Activated CD4-positive, alpha-beta memory T cell treated with anti-CD3 and anti-CD28 coated beads, Interleukin-2, amount 10 ng/mL, durations not matched to agents 7 days and 5 days (primary cell): ENCODE measurements at places on chromosomes 12 and 14. TPM values are rescaled to one million over a fixed set of nuclear protein-coding genes. Genes with fewer than 3 reads are reported as not detected.

Gene MIP
- total RNA-seq = not detected

Gene ZNF385A
- total RNA-seq = 0.38 TPM

Gene FAM186B
- not detected for total RNA-seq

Gene RAN
- total RNA-seq = 936 TPM

Gene C12orf60
- 2.4 TPM for total RNA-seq

Gene NID2
- total RNA-seq = 0.15 TPM

Gene NTF3
- total RNA-seq = not detected

GRCh38 chr12:68954811-68955210 lies 21.8 kb upstream of the CPM start:
- no peak for DNase-seq
- H3K36me3 ChIP-seq = peaks cover 5% of the 10 kb centered on the region
- H3K27ac ChIP-seq = no peak overlapping the region
- H3K4me1 ChIP-seq = peaks cover 18% of the 10 kb centered on the region

DNA sequence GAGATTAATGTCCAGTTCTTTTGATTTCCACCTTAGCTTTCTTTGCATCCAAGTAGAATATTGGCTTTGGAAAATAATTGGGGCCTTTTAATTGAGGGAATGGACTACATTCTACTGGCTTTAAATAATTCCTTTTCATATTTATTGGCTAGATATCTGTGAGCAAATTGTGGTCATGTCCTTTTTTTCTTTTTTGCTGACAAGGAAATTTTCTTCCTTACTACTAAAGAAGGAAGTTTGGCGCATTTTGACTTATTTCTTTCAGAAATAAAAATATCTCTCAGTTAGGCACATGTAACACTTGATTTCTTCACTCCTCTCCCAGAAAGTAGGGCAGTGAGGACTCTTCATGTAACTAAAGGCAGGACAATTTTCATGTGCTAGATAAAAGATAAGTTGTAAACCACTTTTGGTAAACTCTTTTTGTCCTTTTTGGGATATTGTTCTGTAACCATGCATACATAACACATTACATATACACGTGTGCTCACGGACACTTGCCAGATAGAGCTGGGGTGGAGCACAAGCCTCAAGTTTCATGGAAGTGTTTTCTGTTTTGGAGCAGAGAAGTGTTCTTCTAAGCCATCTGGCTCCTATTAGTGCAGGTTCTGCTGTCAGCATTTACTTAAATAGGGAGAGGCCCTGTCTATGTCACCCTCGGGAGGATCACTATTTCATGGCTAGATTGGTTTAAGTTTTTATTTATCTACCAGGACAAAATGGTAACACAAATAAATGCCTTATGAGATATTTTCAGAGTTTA lies 85.1 kb upstream of the LRIG3 start:
- no peaks in the 10 kb centered on the region for H3K36me3 ChIP-seq
- no peaks in the 10 kb centered on the region for H3K4me1 ChIP-seq
- H3K27ac ChIP-seq = no peak overlapping the region
- H3K4me3 ChIP-seq = no peak overlapping the region
- H3K27me3 ChIP-seq = no peaks in the 10 kb centered on the region

DNA sequence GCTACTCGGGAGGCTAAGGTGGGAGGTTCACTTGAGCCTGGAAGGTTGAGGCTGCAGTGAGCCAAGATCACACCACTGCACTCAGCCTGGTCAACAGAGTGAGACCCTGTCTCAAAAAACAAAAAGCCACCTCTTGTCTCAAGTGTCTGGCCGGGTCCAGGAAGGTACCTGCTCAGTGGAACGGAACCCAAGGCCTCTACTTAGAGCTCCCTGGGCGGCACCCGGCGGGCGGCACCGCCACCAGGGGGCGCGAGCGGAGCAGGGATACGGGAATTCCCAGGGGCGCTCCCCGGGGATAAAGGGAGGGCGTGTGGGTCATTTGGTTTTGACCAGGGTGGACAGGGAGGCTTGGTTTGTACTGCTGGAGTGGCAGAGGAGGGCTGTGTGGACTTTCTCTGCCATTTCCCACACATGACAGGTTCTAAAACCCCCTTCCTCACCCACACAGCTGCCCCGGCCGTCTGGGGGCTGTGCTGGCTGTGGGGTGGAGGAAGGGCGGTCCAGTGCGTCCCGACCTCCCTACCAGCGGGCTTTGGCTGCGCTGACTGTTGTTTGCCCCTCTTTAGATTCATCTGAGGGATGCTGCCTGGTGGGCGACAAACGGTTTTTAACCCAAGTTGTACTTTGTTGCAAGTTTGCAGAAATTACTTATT lies 91.4 kb downstream of the SETD3 start:
- peaks cover 10% of the 10 kb centered on the region for H3K27me3 ChIP-seq
- peak; percentile 23 for DNase-seq
- H3K4me1 ChIP-seq = peaks cover 12% of the 10 kb centered on the region
- no peak overlapping the region for H3K27ac ChIP-seq
- H3K4me3 ChIP-seq = no peak overlapping the region
- H3K36me3 ChIP-seq = no peaks in the 10 kb centered on the region

- DNase-seq = no peak
- H3K4me1 ChIP-seq = no peaks in the 10 kb centered on the region
- no peaks in the 10 kb centered on the region for H3K27me3 ChIP-seq
- H3K36me3 ChIP-seq = no peaks in the 10 kb centered on the region
- no peak overlapping the region for H3K4me3 ChIP-seq
Measured at GRCh38 chr14:79924551-79924950, 286.8 kb downstream of the DIO2 start.

DNA sequence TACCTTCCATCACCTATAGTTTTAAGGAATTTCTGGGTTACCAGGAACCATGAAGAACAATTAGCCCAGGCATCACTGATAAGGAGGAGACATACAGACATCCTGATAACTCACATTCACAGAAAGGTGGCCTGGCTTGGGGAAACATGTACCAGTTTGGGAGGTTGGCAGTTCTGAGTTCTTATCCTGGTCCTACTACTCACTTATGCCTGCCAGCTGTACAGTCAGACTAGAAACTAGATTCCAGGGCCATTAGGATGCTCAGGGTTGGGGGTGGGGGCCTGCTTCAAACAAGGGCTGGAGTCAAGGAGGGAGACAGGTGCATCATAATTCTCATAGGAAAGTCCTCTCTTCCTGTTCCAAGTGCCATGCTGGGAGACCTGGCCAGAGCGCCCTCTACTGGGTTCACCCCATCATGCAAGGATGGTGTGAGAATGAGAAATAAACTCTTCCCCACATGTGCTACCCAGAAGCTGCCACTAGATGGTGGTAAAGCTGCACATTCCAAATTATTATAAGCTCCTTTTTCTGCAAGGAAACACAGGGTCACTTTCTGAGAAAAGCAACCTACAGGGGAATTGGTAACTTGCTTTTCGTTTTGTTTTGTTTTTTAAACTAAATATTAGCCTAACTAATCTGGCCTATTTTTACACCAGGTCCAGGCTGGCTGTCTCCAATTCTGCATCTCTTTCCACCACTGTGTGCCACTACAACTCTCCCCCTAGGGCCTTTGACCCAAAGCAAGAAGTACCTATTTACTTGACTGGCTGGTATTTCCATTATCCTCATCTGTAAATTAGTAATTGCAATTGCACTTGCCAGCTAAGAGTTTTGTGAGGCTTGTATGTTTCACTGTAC lies 14.5 kb downstream of the OAS2 start:
- H3K4me1 ChIP-seq = peaks cover 45% of the 10 kb centered on the region
- peak overlapping the region; percentile 21 for H3K27ac ChIP-seq
- peaks cover 98% of the 10 kb centered on the region for H3K36me3 ChIP-seq
- H3K4me3 ChIP-seq = no peak overlapping the region
- H3K27me3 ChIP-seq = no peaks in the 10 kb centered on the region
- peak; percentile 77 for DNase-seq

DNA sequence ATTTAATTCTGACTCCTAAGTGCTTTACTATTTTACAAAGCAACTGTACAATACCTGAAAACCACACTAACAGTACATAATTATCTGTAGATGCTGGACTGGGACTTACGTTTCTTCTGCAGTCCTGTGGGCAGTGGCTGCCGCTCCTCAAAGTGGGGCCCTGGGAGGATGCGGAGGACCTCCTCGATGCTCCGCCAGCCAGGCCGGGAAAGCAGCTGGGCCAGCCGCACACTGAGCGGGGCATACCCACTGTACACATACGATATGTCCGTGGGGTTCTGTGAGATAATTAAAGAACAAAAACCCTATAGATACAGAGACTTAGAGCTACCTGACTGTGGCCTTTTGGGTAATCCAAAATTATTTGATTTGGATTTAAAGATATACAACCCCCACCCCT lies 6.8 kb upstream of the DIABLO start:
- DNase-seq = no peak
- no peak overlapping the region for H3K4me3 ChIP-seq
- H3K27ac ChIP-seq = no peak overlapping the region
- H3K27me3 ChIP-seq = no peaks in the 10 kb centered on the region

- H3K4me1 ChIP-seq = peaks cover 22% of the 10 kb centered on the region
- no peak overlapping the region for H3K27ac ChIP-seq
- no peaks in the 10 kb centered on the region for H3K36me3 ChIP-seq
- DNase-seq = no peak
Measured at GRCh38 chr12:24565300-24565699, 383.6 kb downstream of the BCAT1 start.

DNA sequence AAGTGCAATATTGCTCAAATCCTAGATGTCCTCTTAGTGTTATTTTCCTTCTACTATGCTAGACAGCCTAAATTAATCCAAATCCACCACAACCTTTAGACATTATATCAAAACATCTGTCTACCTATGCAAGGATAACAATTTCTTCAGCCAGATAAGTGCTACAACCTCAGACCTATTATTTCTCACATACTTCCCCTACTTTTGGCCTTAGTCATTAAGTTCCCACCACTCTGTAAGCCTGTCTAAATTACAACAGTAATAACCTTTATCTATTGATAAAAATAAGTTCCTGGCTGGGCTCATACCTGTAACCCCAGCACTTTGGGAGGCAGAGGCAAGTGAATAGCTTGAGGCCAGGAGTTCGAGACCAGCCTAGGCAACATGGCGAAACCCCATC lies 74.0 kb downstream of the KIF21A start:
- H3K36me3 ChIP-seq = peaks cover 18% of the 10 kb centered on the region
- peaks cover 26% of the 10 kb centered on the region for H3K4me1 ChIP-seq
- H3K27ac ChIP-seq = no peak overlapping the region
- no peaks in the 10 kb centered on the region for H3K27me3 ChIP-seq

DNA sequence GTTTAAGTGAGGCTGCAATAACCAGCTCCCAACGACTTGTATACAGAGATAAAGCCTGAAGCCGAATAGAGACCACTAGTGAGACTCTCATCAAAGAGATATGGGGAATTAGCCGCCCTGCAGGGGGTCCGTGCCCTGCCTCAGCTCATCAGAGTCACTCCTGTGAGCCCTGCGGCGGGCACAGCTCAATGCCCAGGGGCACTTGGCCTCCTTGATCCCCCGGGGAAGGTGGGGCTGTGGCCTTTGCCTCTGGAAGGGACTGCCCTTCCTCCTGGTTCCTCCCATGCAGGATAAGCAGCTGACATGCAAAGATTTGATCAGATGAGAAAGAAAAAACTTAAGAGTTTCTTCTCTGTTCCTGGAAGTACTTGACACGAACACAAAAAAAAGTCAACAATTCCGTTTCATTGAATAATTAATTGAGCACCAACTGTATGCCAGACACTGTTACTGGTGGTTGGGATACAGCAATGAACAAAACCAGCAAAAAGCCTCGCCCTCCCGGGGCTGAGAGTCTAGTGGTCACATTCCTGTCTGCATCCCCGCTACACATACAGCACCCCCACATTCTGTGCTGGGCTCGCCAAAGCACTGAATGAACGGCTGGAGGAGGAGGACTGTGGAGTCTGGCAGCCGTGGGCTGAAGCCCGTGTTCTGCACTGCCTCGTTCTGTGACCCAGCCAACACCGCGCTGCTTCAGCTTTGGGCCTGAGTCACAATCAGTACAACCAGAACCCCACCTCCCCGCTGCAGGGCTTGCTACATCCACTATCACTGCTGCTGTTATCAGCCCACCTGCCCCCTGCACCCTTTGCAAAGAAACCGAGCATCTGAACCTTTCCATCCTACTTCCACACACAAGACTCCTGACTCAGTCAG lies 10.3 kb downstream of the TTC7B start:
- no peak for DNase-seq
- H3K27ac ChIP-seq = no peak overlapping the region
- H3K4me1 ChIP-seq = peaks cover 20% of the 10 kb centered on the region
- no peaks in the 10 kb centered on the region for H3K36me3 ChIP-seq
- no peak overlapping the region for H3K4me3 ChIP-seq
- H3K27me3 ChIP-seq = no peaks in the 10 kb centered on the region

DNA sequence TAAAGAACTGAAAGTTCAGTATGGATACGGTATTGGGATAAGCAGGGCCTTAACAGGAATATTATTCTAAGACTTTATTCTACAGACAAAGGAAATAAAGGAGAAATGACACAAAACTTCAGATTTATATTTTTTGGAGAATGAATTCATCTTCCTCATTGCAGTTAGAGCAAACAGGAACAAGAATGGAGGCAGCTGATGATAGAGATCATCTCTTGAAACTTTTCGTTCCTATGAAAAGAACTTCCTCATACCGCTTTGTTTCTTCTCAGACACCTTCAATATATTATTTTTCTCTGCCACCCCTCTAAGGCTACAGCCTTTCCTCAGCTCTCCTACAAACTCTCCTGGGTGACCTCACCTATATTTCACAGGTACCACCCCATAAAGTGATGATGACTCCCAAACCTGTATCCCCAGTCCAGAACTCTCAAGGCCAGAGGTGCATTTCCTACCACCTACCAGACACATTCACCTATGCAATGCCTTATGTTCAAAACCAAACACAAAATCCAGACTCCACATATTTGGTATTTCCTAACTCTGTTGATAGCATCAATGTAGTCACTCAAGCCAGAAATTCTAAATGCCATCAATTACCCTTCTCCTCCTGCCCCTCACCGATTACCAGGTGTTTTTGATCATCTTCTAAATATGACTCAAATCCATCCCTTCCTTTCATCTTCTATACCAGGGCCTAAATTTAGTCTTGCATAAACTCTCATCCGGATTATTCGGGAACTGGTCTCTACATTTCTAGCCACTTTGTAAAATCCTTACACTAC lies 7.4 kb downstream of the MAP4K5 start:
- H3K27ac ChIP-seq = no peak overlapping the region
- peaks cover 56% of the 10 kb centered on the region for H3K4me1 ChIP-seq
- H3K36me3 ChIP-seq = peaks cover 6% of the 10 kb centered on the region

GRCh38 chr14:92323011-92323915 lies at the start of gene SLC24A4:
Gene SLC24A4 (plus strand): TSS chr14:92323165. CDS start chr14:92323831, 666 bp downstream.
- H3K36me3 ChIP-seq = no peaks in the 10 kb centered on the region
- no peak for DNase-seq
- no peak within 1 kb of the TSS for H3K27ac ChIP-seq
- no peaks in the 10 kb centered on the region for H3K4me1 ChIP-seq
- H3K27me3 ChIP-seq = peaks cover 70% of the 10 kb centered on the region

- H3K4me3 ChIP-seq = no peak overlapping the region
- H3K4me1 ChIP-seq = no peaks in the 10 kb centered on the region
- no peak for DNase-seq
- peaks cover 20% of the 10 kb centered on the region for H3K27me3 ChIP-seq
- H3K36me3 ChIP-seq = no peaks in the 10 kb centered on the region
Measured at GRCh38 chr14:69917287-69917686, 38.1 kb downstream of the SMOC1 start.

DNA sequence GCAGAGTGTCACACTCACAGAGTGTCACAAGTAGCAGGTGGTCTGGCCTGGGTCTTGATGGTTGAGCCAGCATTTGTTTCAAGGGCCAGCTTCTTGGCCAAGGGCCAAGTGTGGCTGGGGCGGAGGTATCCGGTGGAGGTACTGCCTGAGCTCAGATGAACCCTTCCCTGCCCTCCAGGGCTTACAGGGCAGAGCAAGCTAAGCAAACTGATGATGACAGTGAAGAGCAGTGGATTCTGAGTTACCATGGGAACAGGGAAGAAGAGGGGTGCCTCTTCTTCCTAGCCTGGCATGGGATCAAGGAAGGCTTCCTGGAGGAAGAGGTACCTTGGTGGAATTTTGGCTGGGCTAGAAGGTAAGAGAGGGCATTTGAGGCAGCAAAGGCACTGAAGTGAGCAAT lies 35.7 kb downstream of the MVK start:
- DNase-seq = no peak
- peaks cover 4% of the 10 kb centered on the region for H3K4me1 ChIP-seq
- peaks cover 20% of the 10 kb centered on the region for H3K27me3 ChIP-seq
- no peaks in the 10 kb centered on the region for H3K36me3 ChIP-seq
- H3K4me3 ChIP-seq = no peak overlapping the region
- no peak overlapping the region for H3K27ac ChIP-seq
